ENCODE measurements at places on chromosomes 5 and 9.

DNA sequence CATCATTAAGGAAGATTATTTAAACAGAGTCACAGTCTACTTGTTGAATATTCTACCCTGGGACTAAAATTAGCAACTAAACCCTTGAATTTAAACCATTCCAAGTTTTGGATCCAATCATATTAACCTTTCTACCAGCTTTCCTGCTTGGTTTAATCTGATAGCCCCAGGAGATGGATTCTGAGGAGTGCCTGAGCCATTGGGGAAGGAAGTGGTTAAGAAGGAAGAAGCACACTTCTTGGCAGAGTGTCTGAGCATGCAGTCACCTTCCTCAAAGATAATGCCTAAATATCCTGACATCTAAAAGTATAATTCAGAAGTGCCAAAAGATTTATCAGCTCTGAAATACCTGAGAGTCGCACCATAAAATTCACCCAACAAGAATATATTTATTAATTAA, 74.1 kb upstream of the SNCAIP start:
- no peak for DNase-seq

GRCh38 chr9:71001780-71002386, 119.5 kb downstream of the TRPM3 start:
- peak; percentile 62 for DNase-seq

DNA sequence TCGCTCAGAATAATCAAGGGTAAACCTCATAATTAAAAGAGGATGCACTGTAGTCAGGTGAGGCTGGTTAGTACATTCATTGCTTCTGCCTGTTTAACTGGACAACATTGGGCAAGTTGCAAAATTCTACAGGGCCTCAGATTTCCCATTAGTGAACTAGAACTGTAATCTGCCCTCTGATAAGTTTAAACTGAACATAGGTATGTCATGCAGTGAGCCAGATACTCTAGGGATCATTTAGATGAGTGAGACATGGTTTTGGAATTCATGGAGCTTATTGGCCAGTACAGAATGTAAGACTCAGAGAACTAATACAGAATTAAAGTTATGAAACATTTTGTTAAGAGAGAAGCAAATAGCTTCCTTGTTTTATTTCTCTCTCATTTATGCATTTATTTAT, 35.9 kb downstream of the RNF44 start:
- no peak for DNase-seq

- peak; percentile 32 for DNase-seq
These were observed 69.3 kb downstream of the SNX30 start for GRCh38 chr9:112819635-112820496.

DNA sequence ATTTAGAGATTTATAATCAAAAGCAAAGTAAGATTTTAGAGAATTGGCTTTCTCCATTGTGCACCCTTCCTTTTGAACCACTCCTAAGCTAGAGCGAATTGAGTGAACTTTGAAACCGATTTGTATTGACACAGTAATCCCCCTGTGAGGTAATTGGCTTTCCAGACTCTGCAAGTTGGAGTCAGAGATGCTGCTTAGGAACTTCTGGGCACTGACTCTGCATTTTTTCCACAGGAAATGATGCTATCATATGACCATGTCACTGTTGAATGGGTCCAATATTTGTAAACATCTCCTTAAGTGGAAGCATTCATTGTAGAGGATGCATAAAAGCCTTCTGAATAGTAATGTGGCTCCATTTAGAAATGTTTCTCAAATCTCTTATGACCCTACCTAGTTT, 394.4 kb upstream of the ZNF608 start:
- DNase-seq, result no peak

Data from COR-L47 (cell line).